ENCODE measurements at places on chromosomes 12 and 14.
A peak's percentile ranks its signal among the peaks of the same experiment; 100 is the strongest.

- DNase-seq = no peak
Measured at GRCh38 chr14:72920008-72920407, 6.3 kb upstream of the DCAF4 start.

- no peak for DNase-seq
Measured at GRCh38 chr14:92694807-92695206, 53.6 kb downstream of the LGMN start.

DNA sequence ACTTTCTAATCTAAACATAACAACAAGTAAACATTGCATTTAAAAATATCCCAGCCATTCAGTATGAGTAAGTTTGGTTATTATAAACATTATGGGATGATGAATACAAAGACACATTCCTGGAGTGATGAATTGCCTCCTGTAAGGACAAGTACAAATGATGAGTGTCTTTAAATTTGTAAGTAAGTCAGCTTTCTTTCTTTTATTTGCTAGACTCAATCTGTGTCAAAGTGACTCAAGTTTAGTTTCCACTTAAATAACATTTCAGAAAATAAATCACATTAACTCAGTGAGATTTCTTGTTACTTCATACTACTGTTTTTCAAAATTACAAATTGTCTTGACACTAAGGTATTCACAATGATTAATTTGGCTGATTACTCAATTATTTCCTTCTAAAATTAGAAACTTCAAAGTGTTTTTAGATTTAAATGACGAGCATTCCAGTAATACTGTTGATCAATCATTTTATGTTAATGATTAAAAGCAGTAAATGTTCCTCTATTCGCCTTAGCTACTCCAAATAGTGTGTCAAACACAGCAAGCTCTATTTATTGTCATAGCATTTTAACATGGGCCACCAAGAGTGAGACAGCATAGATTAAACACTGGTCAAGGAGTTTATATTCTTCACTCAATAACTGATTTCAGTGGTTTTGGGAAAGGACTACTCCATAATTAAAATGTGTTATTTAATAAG, 658.0 kb upstream of the MDGA2 start:
- no peak for DNase-seq

- DNase-seq = no peak
Measured at GRCh38 chr12:45418520-45418919, 202.6 kb downstream of the ANO6 start.

GRCh38 chr12:89351489-89352241, 636 bp downstream of the DUSP6 start:
- no peak for DNase-seq

GRCh38 chr12:112439769-112440168, 21.0 kb downstream of the PTPN11 start:
- DNase-seq = no peak

GRCh38 chr12:49635036-49635435, 11.7 kb downstream of the PRPF40B start:
- no peak for DNase-seq

DNA sequence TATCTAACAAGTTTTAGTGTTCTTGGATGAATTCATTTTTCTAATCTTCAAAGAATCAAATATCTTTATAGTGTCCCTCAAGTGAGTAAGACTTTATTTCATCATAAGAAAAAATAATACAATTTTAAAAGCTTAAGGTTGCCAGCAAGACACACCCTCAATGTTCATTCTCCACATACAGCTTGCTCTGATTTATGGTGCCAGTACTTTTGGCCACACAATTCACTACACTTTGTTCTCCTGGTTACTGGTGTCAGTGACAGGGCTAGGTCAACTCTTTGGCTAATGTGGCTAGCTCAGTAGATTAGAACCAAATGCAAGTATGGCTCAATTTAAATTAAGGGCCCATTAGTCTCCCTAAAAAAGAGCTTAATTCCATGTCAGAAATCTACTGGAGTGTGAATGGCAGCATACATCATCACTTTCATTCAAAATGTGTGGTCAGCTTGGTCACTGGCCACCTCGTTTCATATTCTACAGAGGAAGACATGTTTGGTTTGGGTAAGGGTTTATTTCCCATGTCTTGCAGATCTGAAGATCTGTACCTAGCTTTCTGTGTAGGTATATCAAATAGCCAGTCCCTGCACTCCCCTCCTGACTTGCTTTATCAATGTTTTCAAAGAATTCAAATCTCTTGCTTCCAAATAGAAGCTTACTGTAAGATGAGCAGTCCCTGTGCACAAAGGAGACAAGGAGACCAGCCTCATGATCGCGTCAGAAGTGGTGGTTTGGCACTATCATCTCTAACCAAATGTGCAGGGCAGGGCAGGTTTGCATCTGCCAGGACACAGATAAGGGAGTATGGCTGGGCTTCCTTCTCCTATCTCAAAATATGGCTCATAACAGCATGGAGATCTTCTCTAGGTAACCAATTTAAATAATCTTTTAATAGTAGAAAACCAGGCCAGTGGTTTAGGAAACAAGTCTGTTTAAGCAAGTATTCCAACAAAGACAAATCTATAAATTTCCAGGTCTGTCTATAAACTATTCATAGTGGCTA, 31.3 kb downstream of the HECTD4 start:
- DNase-seq = no peak

- no peak for DNase-seq
Measured at GRCh38 chr12:54338698-54339296, 13.9 kb downstream of the COPZ1 start.

DNA sequence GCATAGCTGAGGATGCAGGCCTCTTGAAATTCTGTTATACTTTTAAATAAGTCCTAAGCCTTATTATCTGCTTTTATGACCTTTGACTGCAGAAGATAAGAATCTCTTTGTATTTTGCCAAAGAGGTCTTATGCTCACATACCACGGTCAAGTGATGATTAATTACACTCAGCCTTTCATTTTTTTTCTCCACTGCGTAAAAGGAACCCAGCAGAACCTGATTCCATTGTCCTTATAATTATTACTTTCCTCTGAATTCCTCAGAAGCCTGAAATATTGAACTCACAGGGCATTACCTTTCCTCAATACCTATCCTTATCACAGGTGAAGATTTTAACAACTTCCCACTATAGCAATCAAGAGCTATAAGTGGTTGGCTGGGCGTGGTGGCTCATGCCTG, 498.7 kb upstream of the RPL10L start:
- no peak for DNase-seq

DNA sequence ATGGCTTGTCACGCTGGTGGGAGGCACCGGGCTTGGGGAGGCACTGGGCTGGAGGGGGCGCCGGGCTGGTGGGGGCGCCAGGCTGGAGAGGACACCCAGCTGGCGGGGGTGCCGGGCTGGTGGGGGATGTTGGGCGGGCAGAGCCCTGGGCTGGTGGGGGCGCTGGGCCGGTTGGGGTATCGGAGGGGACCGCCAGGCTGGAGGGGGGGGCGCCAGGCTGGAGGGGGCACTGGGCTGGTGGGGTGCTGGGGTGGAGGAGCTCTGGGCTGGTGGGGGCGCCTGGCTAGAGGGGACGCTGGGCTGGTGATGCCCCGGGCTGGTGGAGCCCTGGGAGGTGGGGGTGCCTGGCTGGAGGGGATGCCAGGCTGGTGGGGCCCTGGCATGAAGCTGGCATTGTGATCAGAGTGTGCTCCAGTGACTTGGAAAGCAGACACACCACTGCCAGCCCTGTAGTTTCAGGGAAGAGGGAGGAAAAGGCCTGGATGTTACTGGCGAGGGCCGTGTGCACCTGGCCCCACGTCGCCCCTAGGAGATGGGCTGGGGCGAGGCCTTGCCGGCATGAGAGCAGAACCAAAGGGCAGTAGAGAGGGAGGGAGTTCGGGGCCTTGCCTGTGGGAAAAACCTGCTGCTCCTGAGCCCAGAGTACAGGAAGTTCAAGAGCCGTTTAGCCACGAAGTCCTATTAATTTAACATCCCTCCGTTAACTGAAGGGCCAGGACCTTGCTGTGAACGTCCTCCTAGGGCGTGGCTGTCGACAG, 13.1 kb downstream of the TEDC1 start:
- DNase-seq = no peak

GRCh38 chr12:75389061-75389460, 1.8 kb upstream of the GLIPR1L2 start:
- no peak for DNase-seq

DNA sequence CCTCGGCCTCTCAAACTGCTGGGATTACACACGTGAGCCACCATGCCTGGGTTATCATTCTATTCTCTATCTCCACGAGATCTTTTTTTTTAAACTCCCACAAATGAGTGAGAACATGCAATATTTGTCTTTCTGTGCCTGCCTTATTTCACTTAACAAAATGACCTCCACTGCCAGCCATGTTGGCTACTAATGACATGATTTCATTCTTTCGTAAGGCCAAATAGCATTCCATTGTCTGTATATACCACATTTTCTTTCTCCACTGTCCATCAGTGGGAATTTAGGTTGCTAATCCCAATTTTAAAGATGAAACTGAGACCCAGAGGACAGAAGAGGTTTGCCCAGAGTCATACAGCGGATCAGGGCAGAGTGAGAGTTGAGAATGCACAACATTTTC, 10.9 kb upstream of the TRPV4 start:
- no peak for DNase-seq

DNA sequence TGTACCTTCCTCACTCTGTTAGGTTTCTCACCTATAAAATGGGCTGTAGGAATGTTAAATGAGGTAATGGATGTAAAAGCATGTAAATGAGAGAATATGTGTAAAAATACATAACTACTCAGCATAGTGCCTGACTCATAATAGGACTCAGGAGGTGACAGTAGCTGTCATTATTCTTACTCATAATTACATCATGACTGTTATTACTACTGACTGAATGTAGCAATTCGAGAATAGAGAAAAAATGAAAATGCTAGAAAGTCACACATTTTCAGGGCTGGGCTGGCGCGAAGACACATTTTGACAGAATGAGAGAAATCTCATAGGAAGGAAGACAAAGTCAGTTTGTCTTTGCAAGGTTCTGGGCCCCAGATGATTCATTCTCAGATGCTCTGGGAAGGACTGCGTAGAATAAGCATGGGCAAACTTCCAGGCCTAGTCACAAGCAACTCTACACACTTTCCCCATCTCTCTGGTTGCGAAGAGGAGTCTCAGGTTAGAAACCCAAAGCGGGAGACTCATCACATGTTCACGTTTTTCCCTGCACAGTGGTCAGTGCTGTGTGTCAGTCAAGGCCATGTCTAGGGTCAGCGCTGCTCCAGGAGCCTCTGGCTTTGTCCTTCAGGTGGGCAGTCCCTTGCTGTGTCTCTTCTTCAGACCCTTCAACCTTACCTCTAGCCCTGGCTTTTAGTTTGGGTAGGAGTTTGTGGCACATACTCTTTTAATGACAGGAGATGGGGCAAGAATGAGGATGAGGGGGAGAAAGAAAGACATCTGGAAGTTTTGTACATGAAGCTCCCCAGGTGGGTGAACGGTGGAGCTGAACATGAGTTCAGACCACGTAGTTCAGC, 8.4 kb downstream of the GPRC5A start:
- DNase-seq = no peak

- no peak for DNase-seq
Measured at GRCh38 chr12:96112733-96113132, 77.3 kb upstream of the LTA4H start.

GRCh38 chr12:53190108-53190729, 9.5 kb upstream of the CSAD start:
- DNase-seq = no peak

DNA sequence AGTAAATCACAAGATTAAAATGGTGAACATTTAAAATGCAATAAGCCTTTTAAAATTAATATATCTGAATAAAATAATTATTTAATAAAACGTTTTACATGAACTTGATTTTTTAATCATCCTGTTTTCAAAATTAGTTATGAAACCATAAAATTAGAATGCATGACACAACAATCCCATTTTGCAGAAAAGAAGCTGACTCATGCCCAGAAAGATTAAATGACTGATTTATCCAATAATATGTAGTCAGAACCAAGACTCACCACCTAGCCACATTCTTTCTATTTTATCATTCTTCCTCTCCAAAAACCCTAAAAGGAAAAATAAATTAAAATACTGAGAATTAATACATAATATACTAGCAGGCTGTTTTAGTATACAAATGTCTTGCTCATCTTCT, 83.0 kb upstream of the LGR5 start:
- DNase-seq = no peak

DNA sequence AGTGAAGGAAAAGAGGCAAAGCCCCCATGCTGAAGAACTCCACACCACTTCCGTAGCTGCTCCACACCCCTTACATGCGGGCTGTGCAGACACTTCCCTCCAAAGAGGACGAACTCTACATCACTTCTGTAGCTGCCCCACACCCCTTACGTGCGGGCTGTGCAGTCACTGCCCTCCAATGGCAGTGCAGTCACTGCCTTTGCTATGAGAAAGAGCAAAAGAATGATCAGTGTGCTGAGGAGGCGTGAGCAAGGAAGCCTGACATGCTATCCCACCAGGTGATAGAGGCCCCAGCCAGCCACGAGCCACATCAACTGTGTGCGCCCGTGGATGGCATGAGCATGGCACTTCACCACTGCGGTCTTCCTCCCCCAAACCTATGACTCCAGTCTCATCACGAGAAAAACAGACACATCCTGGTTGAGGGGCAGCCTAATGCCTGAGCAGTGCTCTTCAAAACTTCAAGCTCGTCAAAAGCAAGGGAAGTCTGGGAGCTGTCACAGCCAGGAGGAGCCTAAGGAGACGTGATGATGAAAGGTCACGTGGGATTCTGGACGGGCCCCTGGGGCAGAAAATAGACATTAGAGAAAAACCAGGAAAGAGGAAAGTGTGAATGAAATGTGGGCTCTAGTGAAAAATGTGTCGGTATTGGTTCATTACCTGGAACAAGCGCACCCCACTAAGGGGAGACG, 60.8 kb upstream of the C14orf180 start:
- no peak for DNase-seq

- no peak for DNase-seq
Measured at GRCh38 chr12:30977124-30977523, 50.6 kb downstream of the TSPAN11 start.

DNA sequence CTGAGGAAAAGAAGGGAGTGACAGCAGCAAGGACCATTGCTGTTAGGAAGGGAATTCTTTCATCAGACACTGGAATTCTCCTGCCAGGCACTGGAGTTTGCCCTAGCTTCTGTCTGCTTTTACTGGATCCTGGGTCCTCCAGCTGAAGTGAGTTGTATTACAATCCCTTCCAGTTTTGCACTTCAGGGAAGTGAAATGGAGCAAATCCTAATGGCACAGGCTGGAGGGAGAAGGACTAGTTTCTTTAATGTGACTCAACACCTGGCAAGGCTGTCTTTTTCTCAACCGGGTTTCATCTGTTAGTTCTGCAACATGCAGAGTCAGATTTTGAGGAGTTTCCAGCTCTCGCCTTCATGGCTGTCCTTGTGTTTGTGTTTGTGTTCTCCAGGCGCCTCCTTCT, 45.8 kb downstream of the ETV6 start:
- no peak for DNase-seq

DNA sequence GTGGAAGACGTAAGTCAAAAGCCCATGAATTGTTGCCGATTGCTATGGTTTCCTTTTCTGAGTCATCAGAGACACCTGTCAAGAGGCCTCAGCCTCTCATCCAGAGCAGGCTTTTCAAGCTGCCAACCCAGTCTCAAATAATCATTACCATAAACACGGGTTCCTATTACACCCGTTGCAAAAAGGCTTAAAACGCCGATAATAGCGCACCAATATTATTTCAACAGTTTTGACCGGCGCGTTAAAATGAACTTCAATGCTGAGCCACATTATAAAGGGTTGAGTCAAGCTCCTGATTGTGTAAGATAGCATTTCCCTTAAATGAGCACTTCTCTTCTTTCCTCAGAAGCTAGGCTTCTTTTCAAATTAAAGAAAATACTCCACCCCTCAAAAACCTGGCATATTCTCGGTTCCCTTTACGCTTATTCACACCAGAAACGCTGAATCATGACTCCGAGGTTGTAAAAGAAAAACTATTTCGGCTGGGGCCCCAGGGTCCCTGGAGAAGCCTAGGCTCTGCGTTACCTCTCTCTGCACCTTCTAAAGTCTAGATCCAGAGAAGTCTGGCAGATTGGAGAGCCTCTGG, 1.4 kb downstream of the TMTC1 start:
- DNase-seq = peak; percentile 23

Data from left renal cortex interstitium (tissue), 4 donors.